ENCODE measurements at places on chromosomes 2 and 18. TPM values are rescaled to one million over a fixed set of nuclear protein-coding genes. Genes with fewer than 3 reads are reported as not detected.

DNA sequence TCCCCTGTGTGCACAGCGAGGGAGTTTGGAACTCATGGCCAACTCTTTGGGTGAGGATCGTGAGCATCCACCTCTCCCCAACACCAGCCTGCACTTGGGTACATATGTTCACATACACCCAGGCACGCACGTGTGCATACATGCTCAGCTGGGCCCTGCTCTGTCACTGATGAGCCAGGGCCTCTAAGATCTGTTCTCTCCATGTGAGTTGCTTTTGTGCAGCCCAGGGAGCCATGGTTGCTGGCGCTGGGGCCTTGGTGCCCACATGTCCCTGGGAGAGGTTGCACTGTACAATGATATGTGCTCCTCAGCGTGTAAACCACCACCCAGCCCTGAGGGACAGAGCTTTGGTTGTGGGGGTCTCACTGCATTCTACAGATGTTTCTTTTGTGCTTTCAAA is 44.1 kb downstream of the KLHL29 start:
- DNase-seq = peak; percentile 46

GRCh38 chr18:25876330-25876948 is 214.0 kb downstream of the SS18 start:
- no peak for DNase-seq

DNA sequence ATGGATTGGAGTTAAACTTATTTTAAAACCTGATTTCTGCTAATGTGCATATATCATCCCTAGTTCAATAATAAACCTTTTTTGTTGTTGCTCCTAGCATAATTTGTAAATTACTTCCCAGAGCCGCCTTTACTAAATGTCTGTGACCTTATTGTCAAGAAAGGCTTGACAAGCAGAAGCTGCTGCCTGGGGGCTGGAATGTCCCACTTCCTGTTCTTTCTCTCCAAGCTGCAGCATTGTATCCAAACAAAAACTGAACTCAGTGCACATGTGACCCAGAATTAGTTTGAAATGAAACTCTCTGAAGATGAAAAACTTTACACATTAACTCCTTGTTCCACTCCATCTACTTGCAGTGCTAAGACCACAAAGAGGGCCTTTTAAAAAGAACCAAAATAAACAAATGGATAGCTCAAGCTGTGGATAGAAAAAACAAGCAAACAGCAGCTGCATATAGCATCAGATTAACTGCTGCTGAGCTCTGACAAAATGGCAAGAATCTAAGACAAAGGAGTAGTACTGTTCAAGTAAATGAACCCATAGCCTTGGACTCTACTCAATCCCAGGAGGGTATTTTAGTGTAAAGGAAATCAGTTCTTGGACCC is 99.8 kb upstream of the NEUROD1 start:
- DNase-seq = no peak

DNA sequence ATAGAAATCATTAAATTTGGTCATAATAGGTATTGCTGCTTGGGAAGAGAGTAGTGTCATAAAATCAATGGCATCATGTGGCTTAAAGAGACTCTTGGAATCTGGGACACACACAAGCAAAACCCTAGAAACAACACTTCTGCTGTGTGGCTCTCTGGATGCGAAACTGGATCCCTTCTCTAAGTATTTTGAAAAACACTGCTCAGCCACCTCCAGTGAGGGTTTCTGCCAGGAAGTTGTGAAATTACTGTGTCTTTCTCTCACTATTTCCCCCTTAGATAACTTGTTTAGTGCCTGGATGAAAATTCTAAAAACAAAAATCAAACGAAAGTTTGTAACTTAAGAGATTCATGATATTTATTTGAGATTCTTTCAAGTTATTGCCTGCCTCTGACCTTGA is 163.8 kb downstream of the RHBDD1 start:
- DNase-seq = no peak

GRCh38 chr2:113791697-113792590 is 35.5 kb upstream of the SLC35F5 start:
- DNase-seq = no peak

DNA sequence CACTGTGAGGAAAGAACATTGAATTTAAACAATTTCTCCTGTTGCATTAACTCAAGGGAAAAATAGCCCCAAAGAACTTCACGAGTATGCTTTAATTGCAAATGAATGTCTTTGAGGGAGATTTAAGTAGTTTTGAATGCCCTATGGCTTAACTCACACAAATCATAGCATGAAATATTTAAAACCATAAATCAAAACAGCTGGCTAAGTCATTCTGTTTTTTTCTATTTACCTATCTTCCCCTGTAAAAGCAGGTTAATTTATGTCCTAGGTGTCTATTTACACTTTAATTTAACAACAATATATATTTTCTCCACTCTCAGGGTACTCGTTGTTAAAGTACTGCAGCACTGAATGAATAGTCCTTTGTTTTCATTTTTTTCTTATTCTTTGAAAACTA is 118.8 kb upstream of the PIEZO2 start:
- no peak for DNase-seq

GRCh38 chr2:12350821-12351220 is 365.9 kb upstream of the TRIB2 start:
- no peak for DNase-seq

DNA sequence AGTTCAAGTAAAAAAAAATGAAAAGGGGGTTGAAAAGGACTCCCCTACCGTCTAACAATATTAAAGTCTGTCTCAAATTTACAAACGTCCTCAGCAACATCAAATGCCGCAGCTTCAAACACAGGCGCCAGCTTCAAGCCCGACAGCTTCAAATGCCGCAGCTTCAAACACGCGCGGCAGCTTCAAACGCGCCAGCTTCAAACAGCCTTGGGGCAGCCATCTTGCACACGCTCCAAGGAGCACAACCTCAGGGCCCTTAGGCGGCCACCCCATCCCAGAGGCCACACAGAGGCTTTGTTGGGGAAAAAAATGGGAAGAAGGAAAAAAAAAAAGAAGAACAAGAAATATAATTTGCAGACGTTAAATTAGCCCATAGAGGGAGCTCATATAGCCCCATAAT is 244.4 kb upstream of the VRK2 start:
- DNase-seq = no peak

DNA sequence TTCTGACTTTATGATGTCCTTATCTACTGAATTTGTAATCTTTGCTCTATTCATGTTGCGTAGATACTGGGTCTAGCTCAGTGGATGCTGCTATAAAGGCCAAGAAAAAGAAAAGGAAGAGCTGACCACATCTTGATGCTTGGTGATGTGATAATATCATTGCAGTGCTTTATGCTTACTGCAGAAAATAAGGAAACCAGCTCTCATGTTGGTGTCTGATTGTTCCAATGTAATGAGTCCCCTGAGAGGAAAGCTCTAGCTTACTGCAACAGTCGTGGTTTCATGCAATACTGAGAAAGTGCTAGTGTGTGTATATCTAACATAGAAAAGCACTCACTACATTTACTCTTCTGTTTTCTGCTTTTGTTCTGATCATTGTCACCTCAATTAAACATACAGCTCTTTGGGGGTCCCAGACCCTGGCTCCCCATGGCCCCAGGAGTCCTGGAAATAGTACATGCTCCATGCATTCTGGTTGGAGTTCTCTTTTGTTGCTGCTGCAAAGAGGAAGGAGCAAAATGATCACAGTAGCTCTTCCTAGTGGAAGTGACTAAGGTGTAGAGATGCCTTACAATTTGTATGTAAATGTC is 338.8 kb downstream of the CYRIA start:
- no peak for DNase-seq

DNA sequence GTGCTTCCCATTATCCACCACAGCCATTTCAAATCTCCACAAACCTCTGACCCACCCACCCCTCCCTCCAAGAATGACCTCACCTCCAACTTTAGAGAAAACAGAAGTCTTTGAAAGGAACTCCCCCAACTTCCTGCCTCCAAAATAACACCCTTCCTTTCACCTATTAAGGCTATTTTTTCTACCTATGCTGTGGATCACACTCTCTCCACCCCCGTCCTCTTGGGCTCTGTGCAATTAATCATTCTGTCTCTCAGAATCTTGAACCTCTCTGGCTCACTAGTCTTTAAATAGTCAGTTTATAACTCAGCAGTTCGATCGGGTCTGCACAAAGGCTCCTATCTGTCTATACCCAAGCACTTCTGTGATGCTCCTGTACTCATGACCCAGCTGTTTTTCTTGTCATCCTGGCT is 37.3 kb upstream of the XPO1 start:
- DNase-seq = no peak

DNA sequence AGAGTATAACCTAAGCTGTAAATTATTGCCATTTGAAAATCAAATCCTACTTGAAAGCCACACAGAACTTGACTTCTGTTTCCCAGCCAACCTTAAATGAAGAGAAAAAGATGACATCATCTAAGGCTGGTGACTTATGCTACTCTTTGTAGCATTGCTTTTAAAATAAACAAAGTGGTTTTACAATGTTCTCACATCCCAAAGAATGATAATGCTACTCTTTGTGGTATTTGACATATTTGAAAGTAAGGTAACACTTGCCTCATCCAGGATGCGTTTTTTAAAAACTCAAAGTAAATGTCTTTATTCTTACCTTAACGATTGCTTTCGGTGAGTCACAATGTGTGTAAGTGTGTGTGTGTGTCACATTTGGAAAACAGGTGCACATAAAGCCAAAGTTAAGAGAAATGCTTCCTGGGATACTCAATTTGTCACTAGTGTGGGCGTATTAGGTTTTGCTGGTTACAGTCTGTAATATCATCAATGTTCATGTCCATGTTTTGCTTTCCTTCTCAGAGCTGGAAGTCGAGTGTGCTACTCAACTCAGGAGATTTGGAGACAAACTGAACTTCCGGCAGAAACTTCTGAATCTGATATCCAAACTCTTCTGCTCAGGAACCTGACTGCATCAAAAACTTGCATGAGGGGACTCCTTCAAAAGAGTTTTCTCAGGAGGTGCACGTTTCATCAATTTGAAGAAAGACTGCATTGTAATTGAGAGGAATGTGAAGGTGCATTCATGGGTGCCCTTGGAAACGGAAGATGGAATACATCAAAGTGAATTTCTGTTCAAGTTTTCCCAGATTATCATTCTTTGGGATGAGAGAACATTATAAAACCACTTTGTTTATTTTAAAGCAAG is 2.6 kb downstream of the PMAIP1 start:
- DNase-seq = no peak

DNA sequence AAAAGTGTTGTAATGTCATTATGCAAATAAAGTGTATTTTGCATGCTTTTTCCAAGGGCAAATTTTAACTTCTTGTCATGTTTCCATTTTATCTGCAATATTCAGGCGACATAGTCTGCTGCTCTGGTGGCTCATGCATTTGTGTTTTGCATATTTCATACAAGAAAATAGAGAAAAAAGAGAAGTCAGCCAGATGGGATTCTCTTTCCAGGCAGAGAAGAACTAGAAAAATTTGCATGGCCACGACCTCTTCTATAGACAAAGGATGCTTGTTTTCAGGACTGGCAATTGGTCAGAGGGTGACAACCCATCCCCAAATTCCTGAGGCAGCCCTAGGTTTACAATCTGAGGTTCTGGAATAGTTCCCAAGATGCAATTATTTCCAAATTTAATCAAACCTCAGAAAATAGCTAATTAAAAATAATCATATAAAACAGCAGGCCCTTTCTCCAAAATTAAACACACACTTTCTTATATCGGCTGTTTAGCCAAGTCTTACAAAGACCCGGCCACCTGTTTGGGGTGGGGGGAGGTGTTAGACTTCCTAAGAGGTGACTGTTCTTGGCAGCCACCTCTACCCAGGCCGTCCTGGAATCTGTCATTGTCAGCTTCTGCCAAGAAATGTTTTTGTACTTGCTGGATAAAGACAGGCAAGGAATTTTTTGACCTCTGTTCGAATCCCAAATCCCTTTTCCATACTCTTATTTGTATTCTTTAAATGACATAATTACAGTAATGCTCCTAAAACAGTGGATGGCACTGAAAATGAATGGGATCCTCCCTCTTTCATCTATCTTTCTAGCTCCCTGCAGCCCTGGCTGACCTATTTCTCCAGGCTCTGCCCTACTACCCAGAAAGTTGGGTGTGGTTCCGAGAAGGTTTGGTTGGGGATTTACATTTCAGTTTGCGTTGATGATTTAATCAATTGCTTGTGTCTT is 20.8 kb upstream of the SOS1 start:
- DNase-seq = no peak

- no peak for DNase-seq
Measured at GRCh38 chr2:171046048-171046560, 114.6 kb downstream of the TLK1 start.

DNA sequence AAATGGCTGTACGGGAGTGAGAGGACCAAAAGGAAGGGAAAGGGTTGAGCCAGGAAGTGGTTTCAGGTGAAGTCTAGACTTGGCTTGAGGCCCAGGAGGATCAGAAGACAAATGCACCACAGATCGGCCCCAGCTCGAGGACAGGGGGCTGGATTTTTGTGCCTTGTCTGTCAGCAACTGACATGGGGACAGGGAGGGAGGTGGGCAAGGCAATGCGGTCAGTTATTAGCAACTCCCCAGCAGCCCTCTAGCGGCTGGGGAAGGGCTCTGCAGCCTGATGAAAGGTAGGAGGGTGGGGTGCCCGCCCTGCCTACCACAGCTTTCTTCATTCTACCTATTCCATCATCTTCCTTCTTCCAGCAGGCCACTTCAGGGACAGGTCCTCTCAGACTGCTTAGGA is 50.0 kb downstream of the CPO start:
- no peak for DNase-seq

DNA sequence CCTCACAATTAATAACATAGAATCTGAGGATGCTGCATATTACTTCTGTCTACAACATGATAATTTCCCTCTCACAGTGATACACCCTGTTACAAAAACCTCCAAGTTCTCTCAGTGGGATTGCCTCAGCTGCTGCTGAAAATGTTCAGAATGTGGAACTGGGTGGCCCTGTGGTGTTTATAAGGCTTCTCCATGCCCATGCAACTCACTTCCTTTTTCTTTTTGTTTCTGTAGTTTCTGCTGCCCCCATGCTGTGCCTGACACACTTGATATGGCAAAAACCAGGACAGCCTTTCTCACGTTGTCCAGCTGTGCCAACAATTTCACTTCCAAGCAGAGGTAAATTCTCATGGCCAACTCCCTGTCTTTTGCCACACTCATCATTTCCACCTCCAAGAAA is 206.2 kb downstream of the RPIA start:
- DNase-seq = no peak

DNA sequence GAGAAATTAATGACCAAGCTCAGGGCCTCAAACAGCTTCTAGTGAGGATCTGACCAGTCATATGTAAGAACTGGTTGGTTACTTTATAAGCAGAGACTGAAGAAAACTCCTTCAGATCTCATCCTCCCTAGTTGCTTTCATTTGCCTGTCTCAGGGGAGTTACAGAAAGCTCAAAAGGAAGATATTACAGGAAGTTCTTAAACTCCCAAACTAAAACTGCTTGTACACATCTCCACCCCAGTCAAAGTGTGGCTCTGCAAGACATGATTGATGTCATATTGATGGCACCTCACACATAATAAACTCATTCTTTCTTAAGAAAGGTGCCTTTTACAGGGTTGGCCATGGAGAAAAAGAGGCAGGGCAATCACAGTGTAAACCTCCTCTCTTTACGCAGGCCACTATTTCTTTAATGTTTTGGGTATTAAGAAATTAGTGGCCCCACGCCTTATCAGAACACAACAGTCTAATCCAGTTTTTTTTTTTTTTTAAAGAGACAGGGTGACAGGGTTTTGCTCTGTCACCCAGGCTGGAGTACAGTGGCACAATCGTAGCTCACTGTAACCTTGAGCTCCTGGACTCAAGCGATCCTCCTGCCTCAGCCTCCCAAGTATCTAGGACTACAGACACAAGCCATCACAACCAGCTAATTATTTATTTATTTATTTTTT is 62.6 kb upstream of the STK17B start:
- DNase-seq = no peak

RUFY4 gene
- not detected for total RNA-seq

MBD1 gene
- 54.4 TPM for total RNA-seq

TDRD15 gene
- total RNA-seq = not detected

All from cardiac septum (tissue), 1 donor.